ENCODE measurements at places on chromosomes 7 and 10.

DNA sequence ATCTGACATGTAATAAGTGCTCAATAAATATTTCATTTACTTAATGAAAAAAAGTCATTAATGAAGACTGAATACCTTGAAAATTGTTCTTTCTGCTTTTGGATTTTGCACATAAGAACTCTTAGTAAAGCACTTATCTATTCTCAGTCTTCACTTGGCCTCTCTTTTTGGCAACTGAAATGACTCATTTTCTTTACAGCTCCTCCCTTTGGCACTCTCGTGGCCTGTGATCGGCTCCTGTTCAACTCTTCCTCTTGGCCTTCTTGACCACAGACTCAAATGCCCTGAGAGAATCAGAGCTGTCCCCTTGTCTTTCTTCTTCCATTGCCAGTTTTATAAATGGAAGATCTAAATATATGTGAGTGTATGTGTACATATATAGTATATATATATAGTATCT is 54.2 kb downstream of the FOXP2 start:
- no peak for DNase-seq

- DNase-seq, result no peak
Observed at GRCh38 chr10:326894-327635, 191.8 kb downstream of the ZMYND11 start.

DNA sequence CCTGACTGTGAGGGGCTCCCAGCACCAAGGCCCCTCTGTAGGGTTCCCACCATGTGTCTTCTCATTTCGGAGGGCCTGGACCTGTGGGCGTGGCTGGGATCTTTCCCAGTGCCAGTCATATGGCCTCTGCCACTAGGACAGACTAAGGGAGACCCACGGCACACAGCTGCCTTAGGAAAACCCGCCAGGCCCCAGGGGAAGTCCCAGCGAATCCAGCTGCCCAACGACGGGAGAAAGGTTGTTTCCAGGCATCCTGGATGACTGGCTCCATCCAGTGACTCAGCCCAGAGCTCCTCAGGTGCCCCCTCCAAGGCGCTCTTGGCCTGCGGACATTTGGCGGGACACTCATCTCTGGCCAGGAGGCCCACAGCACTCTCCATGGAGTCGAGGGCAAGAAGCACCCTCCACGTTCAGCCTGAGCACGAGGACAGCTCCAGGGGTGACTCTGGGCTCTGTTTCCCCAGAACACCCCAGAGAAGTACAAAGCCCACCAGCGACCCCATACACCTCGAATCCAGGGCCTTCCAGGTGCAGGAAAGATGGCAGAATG is 39.9 kb downstream of the PWWP2B start:
- no peak for DNase-seq

DNA sequence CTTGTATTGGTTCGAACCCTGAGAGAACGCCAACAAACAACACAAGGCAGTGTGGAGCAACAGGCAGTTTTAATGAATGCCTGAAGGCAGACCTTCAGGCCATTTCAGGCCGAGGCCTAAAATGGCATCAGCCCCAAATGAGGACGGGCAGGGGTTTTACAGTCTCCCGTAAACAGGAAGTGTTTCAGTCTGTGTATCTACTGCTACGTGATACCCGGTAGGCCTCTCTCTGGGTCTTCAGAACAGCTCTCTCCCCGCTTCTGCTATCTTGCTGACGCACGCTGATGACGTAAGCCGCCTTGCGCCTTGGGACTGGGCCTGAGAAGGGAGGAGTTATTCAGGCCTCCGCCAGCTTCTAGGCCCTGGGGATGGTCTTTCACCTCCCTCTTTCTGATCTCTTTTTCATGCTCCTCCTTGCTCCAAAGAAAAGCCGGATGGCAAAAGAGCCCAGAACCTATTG is 67.7 kb downstream of the ST8SIA6 start:
- DNase-seq, result peak; percentile 72

GRCh38 chr7:123876557-123877256 is 31.7 kb downstream of the HYAL4 start:
- no peak for DNase-seq

GRCh38 chr7:32070406-32071360 is at the start of gene PDE1C:
Gene PDE1C (minus strand): TSS chr7:32070407.
- no peak for DNase-seq

DNA sequence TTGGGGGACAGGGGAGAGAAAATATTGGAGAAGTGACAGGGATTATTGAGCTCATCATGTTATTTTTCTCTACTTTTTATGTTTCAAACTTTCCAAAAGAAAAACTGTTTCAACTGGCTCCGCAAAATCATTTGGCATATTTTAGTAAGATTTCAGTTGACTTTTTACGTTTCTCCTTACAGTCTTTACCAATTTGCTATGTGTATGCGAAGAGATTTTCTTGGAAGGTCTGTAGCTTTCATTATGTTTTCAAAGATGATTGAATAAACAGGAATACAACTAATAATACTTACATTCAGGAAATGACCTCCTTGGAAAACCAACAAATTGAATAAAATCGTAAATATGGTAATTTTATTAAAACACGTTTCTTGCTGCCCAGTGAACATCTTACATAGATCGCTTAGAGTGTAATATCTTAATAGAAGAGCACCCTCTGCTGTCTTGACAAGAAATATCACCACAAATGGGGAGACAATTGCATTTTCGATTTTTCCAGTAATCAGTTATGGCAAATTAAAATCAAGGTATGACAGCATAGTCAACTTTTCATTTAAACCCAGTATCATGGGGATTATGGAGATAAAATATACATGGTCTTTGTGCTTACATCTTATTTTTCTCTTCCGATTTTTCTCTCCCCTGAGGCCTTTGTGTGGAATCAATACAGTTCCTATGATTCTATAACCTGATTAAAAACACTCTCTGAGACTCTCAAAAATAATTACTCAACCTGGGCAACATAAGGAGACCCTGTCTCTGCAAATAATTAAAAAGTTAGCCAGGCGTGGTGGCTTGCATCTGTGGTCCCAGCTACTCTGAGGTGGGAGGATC is 43.1 kb downstream of the MBL2 start:
- peak; percentile 21 for DNase-seq

DNA sequence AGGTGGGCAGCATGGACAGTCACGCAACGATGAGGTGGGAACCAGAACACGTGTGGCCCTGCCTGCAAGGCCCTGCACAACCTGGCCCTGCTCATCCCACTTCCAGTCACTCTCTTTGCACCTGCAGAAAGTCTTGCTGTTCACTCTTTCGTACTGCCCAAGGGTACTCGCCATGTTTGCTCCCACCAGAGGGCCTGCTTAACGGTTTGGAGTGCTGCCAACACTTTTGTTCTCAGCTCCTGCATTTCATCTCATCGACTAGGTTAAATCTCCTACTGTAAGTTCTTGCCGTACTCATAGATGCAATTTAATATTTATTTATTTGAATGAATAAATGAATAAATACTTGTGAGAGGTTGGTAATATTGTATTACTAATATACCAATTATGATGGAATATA is 315.3 kb downstream of the SDK1 start:
- DNase-seq, result no peak

DNA sequence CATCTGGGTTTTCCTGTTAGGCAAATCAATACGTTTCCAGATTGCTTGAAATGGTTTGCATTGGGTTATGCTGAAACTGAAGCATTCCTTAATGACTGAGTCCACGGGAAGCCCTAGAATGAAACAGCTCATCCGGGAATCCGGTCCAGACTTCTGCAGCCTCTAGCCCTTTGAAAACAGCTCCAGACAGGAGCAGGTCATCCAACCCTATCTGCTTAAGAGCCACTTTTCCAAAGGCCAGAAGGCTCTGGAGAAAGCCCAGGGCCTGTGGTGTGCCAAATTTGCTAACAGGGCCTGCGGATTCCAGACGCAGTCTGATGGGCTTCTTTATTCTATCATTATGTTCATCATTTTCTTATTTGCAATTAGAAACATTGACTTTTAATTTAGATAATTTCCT is 265.4 kb downstream of the SKIDA1 start:
- no peak for DNase-seq

- no peak for DNase-seq
Observed at GRCh38 chr7:27635728-27636127, 27.0 kb downstream of the HIBADH start.

GRCh38 chr10:60346661-60347060 is 43.0 kb downstream of the ANK3 start:
- DNase-seq, result no peak

DNA sequence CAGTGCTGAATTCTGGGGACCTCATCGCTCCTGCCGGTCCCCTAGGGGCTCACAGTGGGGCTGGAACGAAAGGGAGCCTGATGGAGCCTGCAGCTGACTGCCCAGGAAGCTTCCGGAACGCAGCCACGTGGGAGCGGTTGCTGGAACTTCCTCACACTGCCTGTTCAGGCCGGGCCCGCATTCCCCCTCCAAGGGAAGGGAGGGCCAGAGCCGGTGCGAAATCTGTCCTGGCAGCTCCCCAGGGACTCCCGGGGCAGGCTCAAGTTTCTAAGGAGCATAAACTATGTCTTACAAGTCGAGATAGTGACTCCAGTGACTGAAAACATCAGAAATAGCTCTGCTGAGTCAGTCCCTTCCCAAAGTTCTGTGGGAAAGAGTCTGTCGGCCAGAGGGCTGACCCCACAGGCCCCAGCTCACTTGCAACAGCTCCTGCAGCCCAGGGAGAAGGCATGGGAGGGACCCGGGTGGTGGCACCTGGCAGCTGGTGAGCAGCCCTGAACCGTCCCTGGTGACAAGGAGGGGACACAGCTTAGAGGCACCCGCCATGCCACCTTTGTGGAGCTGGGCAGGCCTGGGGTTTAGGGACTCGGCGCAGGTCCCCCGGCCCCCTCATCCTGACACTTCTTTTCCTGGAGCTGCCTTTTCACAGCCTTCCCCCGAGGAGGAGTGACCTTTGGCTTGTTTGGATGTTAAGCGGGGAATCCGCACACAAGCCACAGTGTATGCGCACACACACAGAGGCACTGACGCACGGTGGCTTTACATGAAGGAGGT is 47.6 kb downstream of the PDGFA start:
- DNase-seq, result no peak

GRCh38 chr7:138961159-138961558 is 20.0 kb downstream of the KIAA1549 start:
- no peak for DNase-seq

DNA sequence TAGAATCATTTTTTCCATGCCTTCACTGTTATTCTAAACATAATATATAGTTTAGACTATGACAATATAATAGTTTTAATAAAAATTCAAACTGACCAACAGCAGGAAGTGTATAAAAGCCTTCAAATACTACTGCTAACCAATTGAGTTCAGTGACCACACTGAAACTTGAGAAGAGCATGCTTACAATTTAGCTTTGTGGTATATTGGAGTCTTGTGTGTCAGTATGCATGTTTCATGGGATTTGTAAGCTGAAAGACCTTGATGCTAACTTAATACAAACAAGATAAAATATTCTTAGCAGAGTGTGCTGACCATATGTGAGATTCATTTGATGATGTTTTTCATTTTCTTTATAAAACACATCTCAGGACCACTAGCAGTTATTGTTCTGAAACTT is 395.5 kb downstream of the SUGCT start:
- DNase-seq, result no peak

DNA sequence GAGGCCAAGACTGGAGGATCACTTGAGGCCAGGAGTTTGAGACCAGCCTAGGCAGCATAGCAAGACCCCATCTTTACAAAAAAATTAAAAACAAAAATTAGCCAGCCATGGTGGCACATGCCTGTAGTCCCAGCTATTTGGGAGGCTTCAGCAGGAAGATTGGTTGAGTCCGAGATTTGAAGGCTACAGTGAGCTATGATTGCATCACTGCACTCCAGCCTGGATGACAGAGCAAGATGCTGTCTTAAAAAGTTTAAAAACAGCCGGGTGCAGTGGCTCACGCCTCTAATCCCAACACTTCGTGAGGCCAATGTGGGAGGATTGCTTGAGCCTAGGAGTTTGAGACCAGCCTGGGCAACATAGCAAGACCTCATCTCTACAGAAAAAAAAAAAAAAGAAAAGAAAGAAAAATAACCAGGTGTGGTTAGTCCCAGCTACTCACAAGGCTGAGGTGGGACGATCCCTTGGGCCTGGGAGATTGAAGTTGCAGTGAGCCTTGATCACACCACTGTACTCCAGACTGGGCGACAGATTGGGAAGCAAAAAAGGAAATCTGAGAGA is 44.7 kb downstream of the ZAN start:
- DNase-seq, result no peak

- no peak for DNase-seq
Observed at GRCh38 chr7:35336444-35336843, 82.5 kb upstream of the TBX20 start.

GRCh38 chr10:58104351-58104751 is 163.3 kb downstream of the IPMK start:
- no peak for DNase-seq

DNA sequence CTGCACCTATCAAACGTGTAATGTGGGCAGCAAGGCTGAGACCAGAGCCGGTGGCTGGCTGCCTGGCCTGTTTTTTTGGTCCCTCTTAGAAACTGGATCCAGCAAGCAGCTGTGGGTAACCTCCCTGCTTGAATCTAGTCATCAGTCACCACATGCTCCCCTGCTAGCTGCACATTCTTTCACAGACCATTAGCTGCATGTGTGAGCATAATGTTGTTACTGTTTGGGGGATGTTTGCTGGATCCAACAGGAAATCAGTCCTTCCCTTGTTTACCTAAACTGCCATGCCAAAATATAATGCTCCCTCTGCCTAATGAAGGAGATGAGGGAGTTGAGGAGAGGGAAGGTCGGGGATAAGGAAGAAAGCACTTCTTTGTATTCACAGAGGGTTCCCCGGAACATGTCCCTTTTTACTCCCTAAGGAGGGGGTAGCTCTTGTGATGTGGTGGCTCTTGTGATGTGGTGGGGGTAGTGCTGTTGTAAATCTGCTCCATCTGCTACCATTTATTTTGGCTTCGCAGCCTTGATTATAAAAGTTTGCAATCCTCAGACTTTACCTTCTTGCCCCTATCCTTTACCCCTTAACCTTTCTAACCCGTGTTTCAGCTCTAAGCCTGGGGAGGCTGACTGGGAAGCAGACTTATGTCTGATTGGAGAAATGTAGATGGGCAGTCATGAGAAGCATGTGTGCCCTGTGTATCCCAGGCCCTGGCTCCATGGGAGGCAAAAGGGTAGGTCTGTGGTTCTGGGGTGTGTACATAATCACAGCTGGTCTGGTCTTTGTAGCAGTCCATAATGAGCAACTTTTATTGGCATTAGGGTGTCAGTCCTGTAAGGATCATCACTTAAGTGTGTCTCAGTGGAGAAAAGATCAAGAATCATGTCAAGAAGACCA is 20.8 kb downstream of the LOXL4 start:
- DNase-seq, result no peak

GRCh38 chr7:102175423-102176170 is 111.1 kb upstream of the SH2B2 start:
- DNase-seq, result no peak

GRCh38 chr10:34802692-34803091 is 12.4 kb downstream of the PARD3 start:
- DNase-seq, result no peak

All from NCI-H2227 treated with DMSO at 0.1 percent for 48 hours (cell line).